CD4-positive, alpha-beta T cell treated with Interferon alpha-2 for 1 hour (primary cell): ENCODE measurements at places on chromosomes 6 and 20.

GRCh38 chr6:34489207-34489805 lies 23.4 kb downstream of the PACSIN1 start:
- no peak for DNase-seq

DNA sequence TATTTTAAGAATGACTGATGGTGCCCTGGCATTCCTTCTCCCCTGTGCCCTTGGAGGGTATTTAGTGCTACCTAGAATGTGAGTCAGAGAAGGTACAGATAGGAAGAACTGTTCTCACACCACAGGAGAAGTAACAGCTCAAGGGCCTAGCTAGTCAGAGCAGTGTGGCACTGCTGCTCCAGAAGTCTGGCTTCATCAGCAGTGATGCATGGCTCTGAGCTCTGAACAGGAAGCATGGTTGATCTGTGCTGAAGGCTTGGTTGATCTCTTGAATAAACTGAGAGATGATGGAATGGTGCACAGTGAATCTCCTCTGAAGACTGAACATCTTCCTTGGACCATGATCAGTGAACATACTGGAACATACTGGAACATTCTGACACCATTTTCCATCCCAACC lies 425.3 kb upstream of the SLC35B3 start:
- no peak for DNase-seq

DNA sequence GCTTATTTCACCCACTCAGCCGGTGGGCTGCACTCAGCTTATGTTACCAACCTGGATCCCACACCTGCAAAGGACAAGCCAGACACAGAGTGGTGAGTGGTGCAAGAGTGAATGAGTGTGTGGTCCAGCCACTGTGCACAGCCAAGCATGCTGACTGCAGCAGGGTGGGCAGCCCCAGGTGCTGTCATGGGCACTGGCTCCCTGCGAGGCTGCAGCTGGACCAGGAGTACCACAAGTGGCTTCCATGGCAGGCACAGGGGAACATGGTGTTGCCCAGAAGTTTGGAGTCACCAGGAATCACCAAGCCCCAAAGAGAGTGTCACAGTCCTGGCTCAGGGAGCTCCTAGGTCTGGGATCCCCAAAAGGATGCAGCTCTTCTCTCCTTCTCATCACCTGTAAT lies 1093.4 kb downstream of the KHDRBS2 start:
- no peak for DNase-seq

DNA sequence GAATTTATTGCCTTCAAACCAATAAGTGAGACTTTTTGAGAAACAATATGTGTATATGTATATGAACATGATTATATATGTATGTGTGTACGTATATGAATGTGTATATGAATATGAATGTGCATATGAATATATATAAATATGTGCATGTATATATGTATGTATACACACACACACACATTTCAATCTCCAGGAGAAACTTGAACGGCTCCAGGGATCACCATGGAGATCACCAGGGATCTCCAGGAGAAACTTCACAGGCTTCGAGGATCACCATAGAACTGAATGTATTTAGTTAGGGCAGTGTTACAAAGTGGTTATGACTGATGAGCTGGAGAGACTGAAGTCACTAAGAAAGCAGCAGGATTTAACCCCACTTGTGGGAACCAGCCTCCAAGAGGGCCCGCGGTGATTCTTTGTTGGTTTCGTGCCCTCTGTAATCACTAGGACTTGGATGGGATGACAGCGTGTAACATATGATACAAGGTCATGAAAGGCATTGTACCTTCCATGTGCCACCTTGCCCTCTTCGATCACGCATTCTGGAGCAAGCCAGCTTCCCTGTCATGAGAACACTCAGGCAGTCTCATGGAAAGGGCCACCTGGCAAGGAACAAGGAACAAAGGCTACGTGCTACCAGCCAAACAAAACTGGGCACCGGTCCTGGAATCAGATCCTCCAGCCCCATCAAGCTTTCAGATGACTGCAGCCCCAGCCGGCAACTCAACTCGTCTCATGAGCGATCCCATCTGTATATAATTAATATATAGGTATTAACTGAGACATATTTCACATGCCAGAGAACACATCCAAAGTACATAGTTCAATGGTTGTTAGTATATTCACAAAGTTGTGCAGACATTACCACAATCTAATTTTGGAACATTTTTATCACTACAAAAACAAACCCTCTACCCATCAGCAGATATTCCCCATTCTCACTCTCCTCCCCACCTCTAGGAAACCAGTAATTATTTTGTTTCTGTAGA lies 8.6 kb downstream of the FAM50B start:
- DNase-seq = no peak

DNA sequence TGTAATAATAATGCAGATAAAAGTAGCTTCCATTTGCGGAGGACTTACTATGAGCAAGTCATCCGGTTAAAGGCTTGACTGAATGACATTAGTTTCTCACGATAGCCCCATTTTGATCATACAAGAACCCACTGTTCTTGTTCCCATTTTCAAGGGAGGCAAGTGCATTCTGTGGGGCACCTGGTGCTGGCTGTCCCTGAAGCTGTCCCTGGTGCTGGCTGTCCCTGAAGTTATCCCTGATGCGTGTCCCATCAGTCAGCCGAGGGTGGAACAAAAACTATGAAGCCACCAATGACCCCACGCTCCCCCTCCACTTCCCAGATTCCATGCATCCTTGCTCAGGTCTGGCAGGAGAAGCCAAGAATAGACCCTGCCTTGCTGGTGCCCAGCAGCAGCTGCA lies 95.3 kb downstream of the EDN3 start:
- DNase-seq = no peak

GRCh38 chr20:58657262-58657661 lies 6.2 kb downstream of the STX16 start:
- DNase-seq = no peak

DNA sequence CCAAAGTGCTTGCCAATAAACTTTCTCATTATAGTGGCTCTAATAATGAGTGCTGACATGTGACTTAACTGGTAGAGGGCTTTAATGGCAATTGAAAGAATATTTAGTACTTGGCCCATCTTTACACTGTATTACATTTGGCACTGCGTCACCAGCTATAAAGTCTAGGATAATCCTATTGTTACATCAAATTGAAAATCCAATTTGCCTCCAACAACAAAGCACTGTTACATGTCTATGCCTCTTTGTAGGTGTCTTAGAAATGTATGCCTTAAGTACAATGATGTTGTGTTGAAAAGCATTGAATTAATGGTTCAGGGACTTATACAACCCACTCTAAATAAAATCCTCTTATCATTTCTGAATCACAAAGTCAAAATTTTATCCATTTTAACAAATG lies 420.4 kb upstream of the JAG1 start:
- no peak for DNase-seq

DNA sequence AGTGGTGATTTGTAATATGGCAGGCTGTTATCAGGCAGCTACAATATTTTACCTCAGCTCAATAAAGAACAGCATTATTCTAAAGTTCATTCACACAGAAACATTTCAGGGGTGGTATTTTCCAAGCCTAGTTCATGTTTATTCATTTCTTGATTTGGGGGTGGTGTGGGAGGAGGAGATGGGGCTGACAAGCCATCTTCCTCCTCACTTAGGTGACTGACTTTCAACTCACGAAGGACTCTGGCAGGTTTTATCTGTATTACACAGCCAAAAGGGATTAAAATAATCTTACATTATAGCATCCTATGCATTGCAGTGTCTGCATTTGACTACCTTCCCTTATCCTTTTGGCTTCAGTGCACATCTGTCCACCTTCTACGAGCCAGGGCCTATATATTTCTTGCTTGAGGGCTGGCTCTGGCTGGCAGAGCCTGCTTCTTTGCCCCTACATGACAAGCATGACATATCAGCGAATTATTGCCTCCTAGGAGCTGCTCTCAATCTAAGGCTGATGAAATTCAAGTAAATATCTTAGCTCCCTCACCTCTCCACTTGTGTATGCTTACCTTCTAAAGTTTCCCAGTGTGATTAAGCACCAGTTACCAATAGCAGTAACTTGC lies 20.0 kb downstream of the KHDRBS2 start:
- DNase-seq = no peak

GRCh38 chr6:8180327-8181159 lies 78.2 kb upstream of the EEF1E1 start:
- DNase-seq = no peak

- DNase-seq = no peak
These were observed 193.8 kb downstream of the SMOC2 start for GRCh38 chr6:168634541-168635328.

- DNase-seq = no peak
These were observed 50.9 kb downstream of the TNFRSF21 start for GRCh38 chr6:47258724-47259347.

- DNase-seq = no peak
These were observed 2.6 kb downstream of the EPHA7 start for GRCh38 chr6:93416571-93417420.

DNA sequence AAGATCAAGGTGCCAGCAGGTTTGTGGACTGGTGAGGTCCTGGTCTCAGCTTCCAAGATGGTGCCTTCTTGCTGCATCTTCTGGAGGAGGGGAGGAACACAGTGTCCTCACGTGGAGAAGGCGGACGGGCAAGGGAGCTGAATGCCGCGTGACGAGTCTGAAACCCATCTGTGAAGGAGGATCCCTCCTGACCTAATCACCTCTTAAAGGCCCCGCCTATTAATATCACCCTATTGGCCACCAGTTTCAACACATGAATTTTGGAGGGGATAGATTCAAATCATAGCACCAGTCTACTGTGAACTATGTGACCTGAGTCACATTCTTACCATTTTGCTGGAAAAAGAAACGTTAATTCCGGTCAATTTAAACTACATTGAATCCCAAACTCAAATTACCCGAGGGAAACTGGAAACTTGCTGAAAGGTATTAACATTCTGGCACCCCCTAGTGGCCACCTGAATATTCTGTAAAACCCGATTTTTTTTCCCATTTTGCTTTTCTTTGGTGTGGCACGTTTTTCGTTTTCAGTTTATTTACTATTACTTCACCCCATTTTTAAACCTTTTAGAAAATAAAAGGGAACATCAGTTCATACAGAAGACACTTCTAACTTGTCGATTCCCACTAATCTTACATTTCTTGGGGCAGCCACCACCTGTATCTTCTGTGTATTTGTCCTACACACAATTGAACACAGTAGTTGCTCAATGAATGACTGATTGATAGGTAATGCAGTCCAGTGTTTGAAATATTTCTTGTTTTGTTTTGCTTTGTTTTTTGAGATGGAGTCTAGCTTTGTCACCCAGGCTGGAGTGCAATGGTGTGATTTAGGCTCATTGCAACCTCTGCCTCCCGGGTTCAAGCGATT lies 17.9 kb upstream of the CCDC170 start:
- peak; percentile 26 for DNase-seq

DNA sequence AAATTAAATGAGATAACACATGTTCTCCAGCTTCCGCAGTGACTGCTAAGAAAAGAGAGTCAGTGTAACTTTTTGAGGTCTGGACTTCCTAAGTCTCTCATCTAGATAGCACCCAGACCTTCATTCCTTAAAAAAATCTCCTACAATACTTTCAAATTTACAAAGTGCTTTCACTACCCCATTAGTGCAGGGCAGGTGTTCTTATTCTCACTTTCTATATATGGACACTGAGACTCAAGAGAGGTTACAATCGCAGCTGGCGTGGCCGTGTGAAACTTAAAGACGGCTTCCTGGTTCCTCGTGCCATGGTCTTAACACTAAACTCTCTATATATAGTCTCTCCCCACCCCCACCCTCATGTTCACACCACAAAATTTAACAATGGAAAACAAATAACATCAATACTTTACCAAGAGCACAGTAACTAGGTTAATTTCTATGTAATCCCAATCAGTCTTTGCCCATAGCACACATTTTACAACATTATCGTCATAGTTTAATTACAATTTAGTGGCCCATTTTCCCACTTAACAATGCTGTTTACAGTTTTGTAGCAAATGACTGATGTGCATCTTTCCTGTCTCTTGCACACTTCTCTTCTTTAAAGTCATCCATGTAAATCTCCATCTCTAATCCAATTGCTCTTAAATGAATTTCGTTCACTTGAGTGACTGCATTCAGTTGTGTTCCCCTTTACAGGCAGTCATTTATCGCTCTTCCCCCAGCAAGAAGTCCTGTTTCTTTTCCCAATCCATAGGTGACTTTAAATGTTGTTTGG lies 78.8 kb upstream of the ARID1B start:
- peak; percentile 52 for DNase-seq

- no peak for DNase-seq
These were observed 37.8 kb downstream of the EIF2S2 start for GRCh38 chr20:34074101-34074760.

DNA sequence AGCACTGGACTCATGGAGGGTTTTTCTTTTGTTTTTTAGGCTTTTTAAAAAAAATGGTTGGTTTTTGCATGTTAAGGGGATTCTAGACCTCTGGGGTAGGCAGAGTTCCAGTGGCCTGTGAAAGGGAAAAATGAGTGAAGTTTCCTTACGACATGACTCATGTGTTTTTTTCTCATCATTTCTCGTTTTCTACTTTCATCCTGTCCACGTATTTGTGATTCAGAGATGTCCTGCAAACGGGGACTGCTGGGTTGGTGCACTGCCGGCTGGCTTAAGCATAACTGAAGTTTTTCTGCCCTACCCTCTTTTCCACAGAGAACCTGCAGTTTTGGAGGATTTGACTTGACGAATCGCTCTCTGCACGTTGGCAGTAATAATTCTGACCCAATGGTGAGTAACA lies 182.3 kb downstream of the SASH1 start:
- no peak for DNase-seq

- DNase-seq = no peak
These were observed 18.0 kb downstream of the CDYL start for GRCh38 chr6:4794140-4794707.

GRCh38 chr6:111874025-111874415 lies 768 bp upstream of the FYN start:
- DNase-seq = peak; percentile 65

GRCh38 chr6:11730641-11731040 lies 48.0 kb downstream of the ADTRP start:
- DNase-seq = no peak

GRCh38 chr6:15400572-15401004 lies 154.7 kb downstream of the JARID2 start:
- no peak for DNase-seq

DNA sequence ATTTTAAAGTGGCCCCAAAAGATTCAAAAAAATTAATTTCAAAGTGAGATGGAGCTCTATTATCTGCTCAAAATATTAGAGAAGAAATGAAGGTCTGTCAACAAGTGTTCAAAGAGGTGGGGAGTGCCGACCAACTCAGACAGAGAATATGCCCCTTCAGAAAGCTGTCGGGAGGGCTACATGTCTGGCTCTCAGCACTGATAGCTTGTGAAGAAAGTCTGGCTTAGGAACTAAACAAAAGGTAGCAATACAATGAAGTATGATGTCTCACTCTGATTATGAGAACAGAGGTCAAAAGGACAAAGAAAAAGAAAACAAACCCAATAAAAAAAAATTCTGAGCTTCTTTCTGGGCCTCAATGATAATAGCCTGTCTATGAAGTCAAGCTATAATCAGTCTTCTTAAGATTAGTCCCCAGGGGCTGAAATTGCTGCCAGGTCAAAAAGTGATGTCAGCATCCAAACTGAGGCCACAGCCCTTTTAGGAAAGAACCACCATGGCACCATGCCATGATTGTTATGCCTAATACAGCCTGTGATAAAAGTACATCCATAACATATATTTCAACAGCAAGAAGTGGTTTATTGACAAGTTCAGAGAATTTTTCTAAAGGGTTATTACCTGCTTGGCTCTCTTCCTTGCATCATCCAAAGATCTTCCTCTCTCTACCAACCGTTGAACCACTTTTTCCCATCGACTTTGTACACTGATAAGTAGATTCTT lies 150.9 kb downstream of the DST start:
- no peak for DNase-seq

GRCh38 chr20:45019762-45020123 lies 53.4 kb downstream of the STK4 start:
- no peak for DNase-seq
